ENCODE measurements at places on chromosomes 12 and 14.

GRCh38 chr12:29281371-29282005 is 99.5 kb downstream of the ERGIC2 start:
- no peak for DNase-seq

- no peak for DNase-seq
These were observed 9.9 kb upstream of the CCT2 start for GRCh38 chr12:69575346-69575745.

DNA sequence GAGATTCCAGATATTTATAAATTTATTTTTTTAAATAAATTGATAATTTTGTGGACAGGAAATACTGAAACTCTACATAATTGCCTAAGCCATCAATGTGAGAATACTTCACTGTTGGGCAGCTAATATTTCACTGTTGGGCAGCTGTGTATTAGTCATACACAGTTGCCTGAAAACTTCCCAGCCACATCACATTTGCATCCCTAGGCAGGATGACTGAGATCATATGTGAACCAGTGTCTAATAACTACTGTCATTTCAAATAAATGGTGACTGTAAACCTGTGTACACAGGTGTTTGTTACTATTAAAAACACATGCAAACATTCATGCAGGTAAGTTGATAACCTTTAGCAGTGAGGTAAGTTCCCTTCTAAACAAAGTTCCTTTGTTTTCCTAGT is 43.9 kb downstream of the TMTC3 start:
- no peak for DNase-seq

GRCh38 chr12:2356601-2357125 is 303.9 kb downstream of the CACNA1C start:
- DNase-seq, result no peak

DNA sequence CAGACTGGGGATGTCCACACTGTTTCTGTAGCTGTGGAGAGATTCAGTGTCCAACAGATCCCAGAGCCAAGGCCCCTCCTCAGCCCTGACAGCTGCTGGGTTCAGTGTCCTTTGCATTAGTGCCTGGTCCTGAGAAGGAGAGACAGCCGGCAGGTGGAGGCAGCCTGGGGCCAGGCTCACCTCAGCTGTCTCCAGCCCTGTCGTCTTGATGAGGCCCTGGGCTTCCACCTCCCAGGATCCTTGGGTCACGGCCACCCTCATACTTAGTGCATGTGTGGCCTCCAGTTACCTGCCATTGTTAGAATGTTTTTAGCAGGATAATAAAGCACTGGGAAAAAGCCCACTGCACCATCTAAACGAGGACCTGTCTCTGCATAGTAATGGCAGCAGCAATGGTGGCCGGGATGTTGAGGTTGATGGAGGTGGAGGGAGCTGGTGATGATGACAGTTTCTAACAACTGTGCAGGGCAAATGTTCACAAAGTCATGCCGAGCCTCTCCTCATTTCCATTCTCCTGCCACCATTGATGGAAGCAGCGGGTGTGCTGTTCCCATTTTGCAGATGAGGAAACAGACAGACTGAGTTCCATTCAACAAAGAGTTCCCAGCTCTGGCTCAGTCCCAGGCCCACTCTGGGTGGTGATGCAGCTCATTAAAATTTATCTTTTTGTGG is 17.7 kb downstream of the ASB2 start:
- DNase-seq, result no peak

DNA sequence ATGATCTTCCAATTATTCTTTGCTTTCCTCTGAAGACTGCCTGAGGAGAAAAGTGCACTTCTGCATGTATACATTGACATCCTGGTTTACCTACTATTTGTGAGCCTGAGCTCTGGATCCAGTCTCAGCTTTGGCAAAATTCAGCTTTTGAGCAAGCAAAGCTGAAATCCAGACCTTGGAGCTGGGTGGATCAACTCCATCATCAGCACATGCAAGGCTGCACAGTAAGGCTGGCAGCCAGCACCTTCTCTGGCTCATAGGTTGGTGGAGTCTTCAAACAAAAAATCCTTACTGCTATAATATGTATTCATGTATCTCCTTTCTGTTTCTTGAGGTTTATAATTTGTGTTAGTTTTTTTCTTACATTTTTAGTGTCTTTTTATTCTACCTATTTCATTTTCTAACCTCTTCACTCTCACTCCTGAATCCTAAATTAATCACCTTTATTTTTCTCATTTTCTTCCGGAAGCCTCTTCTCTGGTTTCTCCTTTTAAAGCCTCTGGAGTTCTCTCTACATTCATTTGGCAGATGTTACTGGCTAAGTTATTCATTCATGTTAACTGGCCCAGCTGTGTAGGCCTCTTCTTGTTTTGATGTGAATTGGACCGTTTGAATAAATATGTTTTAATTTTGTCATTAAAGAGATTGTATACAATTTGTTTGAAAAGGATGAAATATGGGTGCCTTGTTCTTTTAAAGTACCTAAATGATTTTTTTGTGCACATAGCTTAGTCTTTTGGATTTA is 224.8 kb downstream of the DACT1 start:
- no peak for DNase-seq

DNA sequence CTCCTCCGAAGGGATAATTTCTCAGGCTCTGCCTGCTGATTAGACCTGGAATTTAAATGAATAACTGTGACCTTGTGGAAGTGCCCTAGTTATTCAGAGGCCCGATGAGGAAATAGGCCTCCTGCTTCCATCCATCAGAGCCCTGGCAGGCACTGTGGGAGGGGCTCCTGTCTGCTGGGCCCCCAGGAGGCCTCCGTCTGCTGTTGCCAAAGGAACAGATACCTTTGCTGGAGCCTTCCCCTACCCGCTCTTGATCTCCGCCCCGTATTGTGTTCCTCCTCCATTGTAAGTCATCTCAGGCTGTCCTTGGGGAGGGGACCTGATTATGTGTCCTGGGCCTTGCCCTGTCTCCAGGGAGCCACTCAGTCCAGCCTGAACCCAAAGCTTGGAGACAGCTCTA is 112.3 kb downstream of the NRXN3 start:
- no peak for DNase-seq

- no peak for DNase-seq
These were observed 81.4 kb upstream of the KRAS start for GRCh38 chr12:25332143-25332542.

GRCh38 chr12:29545102-29545467 is 47.6 kb upstream of the OVCH1 start:
- DNase-seq, result no peak

DNA sequence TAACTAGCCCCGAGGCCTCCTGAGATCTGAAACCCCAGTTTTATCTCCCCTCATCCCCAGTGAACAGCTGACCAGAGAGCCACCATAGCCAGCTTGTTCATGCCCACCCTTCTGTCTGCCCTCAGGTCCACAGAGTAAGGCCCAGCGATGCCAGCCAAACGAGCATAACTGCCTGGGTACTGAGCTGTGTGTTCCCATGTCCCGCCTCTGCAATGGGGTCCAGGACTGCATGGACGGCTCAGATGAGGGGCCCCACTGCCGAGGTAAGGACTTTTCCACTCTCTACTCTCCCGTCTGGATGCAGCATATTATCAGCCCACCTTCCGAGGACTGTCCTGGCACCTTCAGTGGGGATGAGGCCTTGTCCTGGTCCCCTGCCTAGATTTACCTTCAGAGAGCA is 6.2 kb downstream of the LRP1-AS start:
- no peak for DNase-seq

DNA sequence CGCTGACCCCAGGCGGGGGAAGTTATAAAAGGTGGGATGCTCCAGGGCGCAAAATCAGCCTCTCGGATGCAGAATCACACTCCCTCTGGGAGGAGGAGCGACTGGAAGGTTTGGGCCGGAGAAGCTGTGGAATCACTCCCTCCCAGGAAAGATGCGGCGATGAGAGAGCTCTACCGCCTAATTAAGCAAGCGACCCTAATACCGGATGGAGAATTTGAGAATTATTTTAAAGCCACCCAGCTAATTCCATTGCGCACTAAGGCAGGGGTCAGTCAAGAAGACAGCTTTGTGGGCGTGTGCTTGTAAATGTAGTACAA is 1.9 kb downstream of the COL2A1 start:
- no peak for DNase-seq
